ENCODE measurements at places on chromosomes 5 and 9.

- DNase-seq: no peak
These were observed 176.8 kb downstream of the MAT2B start for GRCh38 chr5:163682234-163682633.

GRCh38 chr9:137672907-137673791 is 54.3 kb downstream of the EHMT1 start:
- DNase-seq: peak; percentile 56

GRCh38 chr5:150521939-150522503 is 14.1 kb downstream of the NDST1 start:
- DNase-seq: no peak

DNA sequence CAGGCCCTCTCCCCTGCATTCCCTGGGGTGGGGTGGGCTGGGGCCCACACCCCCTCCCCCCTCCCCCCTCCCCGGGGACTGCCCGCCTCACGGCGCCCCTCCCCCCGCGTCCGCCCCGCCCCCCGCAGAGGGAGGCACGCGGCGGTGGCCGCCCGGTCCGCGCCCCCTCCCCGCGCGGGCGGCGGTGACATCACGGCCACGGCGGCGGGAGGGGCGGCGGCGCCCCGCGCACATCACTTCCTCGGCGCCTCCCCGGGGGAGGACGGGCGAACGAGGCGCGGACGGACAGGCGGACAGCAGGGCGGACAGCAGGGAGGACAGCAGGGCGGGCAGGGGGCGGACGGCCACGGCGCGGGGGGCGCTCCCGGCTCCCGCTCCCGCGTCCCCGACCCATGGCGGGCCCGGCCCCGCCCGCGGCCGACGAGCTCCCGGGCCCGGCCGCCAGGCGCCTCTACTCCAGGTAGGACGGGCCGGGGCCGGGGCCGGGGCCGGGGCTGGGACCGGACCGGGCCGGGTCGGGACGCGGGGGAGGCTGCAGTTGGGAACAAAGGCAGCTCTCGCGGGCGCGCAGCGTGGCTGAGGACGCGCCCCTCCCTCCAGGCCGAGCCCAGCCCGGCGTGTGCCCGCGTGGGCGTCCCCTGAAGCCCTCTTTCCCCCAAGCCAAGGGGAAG is at the start of gene GPSM1:
Gene GPSM1 (plus strand): TSS at position 236 of the 671 bp plus-strand sequence. CDS start 157 bp downstream, at position 393.
- peak; percentile 64 for DNase-seq

DNA sequence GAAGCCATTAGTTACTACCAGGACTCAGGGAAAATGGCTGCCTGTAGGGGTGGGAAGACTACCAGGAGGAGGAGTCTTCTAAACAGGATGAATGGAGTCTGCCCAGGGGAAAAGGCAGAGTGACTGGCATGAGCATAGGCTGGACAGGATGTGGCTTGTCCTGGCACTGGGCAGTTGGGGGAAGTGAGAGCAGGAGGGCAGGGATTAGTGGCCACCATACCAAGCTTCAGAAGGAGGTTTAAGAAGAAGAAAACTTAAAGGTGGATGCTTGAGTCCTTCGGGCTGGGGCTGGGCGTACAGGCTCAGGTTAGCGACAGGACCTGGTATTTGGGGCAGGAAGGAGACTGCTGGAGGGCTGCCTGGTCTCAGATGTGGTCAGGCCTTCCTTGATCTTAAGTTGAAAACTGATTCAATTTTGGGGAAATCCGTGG is 5.0 kb upstream of the NSD1 start:
- DNase-seq: no peak

GRCh38 chr9:107870927-107871680 is 381.5 kb upstream of the KLF4 start:
- no peak for DNase-seq

DNA sequence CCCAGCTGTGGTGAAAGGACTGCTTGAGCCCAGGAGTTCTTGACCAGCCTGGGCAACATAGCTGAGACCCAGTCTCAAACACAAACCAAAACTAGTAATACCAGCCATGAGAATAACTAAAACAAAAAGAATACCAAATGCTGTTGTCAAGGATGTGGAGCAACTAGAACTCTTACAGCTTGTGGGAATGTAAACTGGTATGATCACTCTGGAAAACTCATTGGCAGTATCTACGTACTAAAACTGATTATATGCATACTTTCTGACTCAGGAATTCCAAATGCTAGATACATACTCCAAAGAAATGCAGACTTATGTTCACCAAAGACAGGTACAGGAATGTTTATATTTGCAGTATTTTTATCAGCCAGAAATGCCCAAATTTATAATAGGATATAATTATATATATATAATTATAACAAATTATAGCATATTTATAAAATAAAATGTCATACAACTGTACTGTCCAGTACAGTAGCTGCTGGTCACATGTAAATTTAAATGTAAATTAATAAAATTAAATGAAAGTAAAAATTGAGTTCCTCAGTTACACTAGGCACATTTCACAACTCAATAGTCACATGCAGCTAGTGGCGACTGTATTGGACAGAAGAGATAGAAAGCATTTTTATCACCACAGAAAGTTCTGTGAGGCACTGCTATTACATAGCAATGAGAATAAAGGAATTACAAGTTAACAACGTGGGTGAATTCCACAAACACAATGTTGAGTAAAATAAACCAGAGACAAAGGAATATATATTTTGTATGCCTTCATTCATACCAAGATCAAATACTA is 118.5 kb downstream of the GNAQ start:
- no peak for DNase-seq

DNA sequence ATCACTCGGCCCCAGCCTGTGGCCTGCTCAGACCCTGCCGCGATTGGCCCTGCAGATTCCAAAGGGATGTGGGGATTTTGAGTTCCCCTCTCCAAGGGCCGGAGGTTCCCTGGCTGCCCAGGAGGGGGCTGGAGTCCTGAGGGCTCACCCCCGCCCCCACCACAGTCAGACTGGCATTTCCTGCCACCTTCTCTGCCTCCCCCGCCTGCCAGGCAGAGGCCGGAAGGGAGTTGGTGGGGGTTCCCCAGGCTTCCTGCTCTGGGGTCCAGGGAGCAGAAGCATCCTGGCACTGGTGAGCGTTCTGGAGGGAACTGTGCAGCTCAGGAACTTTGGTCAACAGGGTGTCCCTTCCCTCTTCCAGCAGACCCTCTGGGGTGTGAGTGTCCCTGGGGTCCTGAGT is 70.6 kb downstream of the RXRA start:
- DNase-seq: no peak

- DNase-seq: no peak
These were observed 1.2 kb downstream of the TLR4 start for GRCh38 chr9:117705386-117705785.

DNA sequence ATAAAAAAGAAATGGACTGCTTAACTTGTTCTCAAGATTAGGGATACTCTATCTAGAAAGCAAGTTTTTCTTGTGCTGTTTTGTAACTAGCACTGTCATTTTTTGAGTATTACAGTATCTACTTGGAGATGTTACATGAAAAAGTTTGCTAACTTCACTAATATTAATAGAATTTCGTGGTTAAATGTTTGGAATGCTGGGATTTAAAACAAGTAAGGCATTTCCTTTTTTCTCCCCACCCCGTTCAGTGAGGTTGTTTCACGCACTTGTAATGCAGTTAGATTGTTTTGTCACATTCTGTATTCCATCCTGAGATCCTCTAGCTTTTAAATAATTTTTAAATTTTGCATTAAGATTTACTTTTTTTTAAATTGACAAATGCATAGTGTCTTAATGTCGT is 20.0 kb upstream of the TEK start:
- no peak for DNase-seq

DNA sequence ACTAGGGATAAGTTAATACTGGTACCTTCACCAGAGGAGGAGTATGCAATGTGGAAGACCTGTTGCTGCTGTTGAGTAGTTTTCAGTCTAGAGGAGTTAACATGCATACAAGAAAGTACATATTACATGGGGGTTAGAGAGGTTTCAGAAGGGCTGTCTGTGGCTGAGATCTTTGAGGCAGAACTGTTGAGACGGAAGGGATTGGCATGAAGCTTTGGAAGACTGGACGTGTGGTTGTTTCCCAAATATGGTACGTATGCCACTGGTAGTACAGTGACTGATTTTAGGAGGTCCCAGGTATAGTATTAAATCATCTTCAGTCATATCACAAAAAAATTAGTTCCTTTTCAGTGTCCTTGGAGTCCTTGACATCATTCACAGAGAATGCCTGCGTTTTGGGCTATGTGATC is 17.6 kb downstream of the TNFAIP8 start:
- no peak for DNase-seq

DNA sequence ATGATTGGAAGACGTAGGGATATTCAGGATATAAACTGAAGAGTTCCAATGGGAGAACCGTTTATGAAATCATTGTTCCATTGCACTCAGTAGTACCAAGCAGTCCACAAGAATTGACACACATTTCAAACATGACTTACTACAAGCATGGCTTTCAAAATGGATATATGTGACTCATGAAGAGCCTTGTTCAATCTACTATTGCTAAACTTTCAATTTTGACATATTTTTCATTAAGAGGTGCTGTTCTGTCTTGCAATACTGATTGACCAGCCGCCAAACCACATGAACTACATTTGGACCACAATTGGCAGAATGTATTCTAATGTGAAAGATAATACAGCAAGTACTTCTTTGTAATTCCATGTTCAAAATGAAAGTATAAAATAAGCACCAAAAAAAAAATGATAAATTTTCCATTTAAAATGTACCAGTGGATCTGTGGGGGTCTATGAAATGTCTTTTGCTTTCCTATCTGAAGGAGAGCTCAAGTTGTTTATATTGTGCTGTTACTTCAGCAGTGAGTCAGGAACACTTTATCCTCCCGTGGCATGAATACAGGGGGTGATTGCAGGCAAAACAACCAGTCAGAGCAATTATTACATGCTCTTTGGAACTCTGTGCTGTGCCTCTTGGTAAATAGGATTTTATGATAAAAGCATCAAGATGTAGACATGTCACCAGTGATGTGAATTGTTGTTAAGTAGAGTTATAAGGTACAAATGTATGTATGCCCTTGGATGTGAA is 366.0 kb downstream of the ARRDC3 start:
- no peak for DNase-seq

- DNase-seq: no peak
These were observed 3.7 kb upstream of the SLC30A5 start for GRCh38 chr5:69090158-69090557.

DNA sequence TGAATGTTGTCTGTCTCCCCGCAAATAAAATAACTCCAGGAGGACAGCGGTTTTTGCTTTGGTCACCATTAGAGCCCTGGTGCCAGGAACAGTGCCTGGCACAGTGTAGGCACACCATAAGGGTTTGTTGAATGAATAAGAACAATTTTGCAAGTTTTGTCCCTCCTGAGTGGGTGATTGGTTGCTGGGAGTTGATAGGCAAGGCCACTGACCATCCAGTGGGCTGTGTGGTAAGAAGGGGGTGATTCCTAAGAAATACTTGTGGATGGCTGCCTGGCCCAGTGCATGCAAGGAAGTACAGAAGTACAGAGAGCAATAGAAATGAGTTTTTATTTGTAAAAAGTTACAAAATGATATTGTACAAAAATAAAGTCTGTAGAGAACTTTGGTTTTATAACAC is 27.5 kb downstream of the GDNF start:
- DNase-seq: no peak

DNA sequence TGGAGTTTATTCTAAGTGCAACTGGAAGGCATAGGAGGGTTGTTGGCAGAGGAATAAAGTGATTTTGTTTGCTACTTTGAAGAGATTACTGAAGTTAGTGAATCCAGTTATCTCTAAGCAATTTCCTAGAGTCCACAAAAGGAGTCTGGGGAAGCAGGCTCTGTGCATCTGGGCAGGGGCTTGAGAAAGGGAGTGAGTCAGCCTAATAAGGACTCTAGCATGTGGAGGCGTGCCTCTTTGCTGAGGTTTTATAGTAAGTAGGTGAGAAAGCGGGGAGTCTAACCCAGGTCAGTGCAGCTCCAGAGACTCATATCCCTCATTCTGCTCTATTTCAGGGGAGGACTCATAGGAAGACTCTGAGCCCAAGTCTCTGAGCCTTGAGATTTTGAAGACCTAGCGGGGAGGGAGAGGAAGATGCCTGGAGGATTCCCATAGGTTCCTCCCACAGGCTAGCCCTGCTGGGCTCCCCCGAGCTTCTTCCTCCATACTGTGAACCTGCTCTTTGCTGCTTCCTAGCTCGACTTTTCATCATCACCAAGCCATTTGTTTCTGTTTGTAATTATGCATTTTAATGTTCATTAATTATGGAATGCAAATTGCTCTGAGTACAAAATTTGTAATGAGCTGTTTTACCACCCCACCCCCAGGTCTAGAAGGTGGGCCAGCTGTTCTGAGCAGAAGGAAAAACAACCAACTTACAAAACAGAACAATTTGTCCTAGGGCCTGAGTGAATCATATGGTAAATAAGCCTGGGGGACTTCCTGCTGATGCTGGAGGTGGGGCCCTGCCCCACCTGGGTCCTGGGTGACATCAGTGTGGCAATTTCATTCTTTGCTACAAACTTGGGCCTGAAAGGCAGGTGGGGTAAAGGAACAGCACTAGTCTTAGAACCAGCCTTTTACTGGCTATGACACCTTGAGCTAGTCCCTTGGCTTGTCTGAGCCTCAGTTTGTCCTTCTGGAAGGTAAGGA is 150.2 kb downstream of the TRIM32 start:
- DNase-seq: no peak

- DNase-seq: no peak
These were observed 430.9 kb downstream of the DMAC1 start for GRCh38 chr9:7368410-7369292.

- DNase-seq: no peak
These were observed 114.8 kb downstream of the ROR2 start for GRCh38 chr9:91835216-91835615.

DNA sequence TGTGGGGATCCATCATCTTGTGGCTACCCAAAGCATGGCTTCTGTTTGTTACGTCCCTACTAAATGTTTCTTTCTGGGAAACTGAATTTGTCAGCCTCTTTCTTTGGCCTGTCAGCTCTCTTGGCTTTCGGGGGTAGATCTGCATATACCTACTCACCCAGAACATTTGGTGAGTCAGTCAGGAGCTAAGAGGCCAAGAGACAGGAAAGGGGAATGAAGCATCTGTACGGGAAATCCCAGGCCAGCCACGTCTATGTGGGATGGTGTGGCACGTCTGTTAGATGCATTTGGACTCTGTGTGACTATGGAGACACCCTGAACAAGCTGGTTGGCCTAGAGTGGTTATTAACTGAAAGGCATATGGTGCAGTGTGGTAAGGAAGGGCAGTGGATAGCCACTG is 58.1 kb downstream of the CDO1 start:
- DNase-seq: no peak

GRCh38 chr5:115685490-115685889 is 59.7 kb upstream of the TMED7 start:
- no peak for DNase-seq
